Activated CD4-positive, alpha-beta T cell treated with anti-CD3 and anti-CD28 coated beads, Interleukin-2, amount 50 U/mL, for 4 hours (primary cell): ENCODE measurements at places on chromosomes 1 and 21.

GRCh38 chr1:23325393-23325792 is 18.7 kb downstream of the HNRNPR start:
- no peak for DNase-seq

GRCh38 chr1:178581351-178582303 is 68.7 kb downstream of the TEX35 start:
- DNase-seq, result no peak

DNA sequence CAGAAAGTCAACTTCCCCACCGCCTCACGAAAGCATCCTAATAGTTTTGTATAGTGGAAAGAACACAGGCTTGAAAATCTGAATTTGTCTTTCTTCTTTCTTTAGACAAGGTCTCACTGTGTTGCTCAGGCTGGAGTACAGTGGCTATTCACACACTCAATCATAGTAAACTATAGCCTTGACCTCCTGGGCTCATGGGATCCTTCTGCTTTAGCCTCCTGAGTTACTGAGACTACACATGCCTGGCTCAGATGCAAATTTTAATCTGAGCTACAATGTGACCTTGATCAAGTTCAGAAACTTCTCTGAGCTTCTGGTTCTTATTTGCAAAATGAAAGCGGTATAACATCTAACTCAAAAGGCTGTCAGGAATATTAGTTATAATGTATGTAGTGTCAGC is 362.1 kb downstream of the SMYD3 start:
- no peak for DNase-seq

DNA sequence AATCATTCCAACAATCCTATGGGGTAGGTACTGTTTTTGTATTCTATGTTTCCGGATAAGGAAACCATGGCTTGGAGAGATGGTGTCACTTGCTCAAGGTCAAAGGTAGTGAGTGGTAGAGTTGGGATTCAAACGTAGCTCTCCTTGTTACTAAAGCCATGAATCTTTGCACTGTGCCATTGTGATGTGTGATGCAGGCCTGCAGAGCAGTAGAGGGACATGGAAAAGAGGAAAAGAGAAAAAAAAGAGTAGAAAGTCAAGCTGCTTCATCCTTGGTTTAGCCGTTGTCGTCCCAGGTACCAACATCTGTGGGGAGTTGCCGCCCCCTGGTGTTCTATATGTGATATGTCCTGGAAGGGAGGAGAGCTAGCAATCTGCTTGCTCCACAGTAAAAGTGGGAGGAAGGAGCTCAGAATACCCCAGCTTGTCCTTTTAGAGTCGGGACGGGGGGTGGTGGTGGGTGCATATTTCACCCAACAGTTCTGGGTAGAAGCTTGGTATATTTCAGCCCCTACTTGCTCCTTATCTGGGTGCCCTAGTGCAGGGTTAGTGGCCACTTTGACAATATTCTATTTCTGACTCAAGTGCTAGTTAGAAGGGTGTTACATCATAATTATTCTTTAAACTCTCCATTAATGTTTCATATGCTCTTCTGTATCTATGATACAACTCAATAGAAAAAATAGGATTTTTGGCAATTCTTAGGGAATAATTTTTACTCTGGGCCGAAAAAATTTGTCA is 98.4 kb downstream of the EBNA1BP2 start:
- DNase-seq, result peak; percentile 70

GRCh38 chr1:60937720-60938119 is 144.6 kb upstream of the NFIA start:
- no peak for DNase-seq

DNA sequence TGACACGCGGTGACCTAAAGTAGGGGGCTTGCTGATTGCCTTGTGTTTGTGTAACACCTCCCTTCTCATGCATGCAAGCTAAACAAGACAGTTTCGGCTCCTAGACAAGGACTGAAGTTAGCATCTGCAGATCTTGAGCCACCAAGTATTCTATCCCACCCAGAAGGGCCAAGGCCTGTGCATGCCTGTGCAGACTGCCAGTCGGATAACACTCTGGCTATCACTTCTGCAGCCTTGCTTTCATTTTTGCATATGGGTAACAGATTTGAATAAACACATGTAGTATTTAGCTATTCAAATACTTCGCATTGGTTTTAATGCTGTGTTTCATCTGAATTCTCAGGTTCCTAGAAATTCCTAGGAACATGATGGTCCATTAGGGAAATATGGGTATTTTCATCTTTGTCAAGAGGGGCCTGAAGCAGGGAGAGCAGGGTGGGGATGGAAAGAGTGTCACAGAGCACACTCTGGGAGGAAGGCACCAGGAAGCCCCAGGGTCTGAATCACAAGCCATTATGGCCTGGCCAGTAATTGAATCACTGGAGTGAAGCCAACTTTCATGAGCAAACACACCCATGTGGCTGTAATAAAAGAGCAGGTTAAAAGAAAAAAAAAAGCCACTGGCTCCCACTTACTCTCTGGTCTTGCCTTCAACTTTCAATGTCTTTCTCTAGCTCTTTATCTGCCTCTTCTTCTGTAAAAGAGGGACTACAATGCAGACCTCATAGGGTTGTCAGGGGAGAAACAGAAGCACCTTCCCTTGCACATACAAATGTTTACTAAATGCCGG is 28.3 kb downstream of the GADD45A start:
- DNase-seq, result no peak

- DNase-seq, result no peak
These were observed 30.1 kb downstream of the CAMK1G start for GRCh38 chr1:209613400-209614150.

- no peak for DNase-seq
These were observed 17.0 kb downstream of the PAPPA2 start for GRCh38 chr1:176479971-176480370.

DNA sequence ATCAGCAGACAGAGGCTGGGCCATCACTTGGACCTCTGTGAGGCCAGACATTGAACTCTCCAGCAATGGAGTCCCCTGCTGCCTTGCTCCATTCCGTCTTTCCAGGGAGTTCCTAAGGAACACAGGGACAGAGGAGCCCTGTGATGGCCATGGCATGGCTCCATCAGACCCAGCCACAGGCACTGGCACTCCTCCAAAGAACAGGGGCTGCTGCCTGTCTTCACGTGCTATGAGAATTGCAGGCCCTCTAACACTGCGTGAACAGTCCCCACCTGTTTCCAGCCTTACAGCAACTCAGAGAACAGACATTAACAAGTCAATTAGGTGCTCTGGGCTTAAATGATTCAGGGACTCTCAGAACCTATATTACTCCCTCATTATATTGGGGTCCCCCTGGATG is 140.8 kb downstream of the ASTN1 start:
- DNase-seq, result no peak

DNA sequence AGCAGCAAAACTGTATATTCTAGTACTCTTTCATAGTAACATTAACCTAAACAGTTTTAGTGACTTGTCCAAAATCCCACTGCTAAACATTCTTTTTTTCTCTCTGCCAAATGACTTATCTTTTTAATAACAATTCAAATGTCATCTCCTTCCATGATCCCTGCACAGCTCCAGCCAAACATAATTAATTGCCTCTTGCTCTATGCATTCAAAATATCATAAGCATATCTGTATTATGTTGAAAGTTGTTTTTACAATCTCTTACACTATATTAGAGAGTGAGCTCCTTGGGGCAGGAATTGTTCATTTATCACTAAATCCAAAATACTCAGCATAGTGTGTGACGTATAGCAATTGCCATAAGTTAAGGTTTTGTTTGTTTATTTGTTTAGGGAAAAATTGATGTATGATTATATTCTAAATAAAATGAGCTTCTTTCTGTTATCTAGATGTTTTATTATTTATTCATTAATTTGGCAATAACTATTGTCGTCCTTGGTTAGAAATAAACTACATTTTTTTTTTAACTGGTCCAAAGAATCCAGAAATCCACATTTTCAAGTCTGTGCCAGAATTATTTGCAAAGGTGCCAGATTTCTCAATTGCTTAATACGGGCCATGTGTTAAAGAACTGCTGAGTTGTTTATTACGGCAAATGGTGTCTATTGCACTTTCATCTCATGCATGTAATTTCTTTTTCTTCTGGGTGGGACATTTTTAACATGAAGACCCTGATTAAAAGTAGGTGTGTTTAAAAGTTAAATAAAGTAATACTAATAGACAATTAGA is 577.2 kb upstream of the ZRANB2 start:
- DNase-seq, result no peak

GRCh38 chr1:1437904-1438376 is 2.5 kb downstream of the VWA1 start:
- no peak for DNase-seq

- DNase-seq, result no peak
These were observed 39.8 kb upstream of the RGS8 start for GRCh38 chr1:182724215-182724614.

DNA sequence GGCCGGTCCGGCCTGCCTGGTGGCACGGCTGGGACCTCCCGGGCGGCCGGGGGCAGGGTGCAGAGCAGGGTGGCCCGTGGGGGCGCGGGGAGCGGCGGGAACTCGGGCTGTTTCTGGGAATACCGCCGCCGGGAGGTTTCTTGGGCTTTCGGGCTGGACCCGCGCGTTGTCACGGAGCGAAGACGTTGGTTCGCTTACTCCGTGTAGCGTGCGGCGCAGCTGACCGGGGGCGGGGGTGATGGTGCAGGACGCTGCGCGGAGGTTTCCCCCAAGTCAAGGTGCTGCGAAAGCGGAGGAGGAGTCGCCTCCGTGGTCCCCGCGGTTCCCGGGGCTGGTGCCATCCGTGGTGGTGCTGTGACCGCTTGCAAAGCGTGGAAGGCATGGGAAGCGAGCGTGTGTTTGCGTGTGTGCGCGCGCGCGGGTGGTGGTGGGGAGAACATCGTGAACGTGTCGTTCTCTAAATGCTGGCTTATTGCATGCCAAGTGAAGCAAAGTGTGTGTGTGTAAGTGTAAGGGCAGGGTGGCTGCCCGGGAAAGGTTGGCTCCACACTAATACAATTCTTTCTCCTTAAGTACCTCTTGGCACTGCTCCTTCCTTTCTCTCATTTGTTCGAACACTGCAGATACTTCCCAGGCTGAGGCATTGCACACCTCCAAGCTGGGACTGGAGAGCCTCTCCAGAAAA is 1.1 kb downstream of the RYR2 start:
- no peak for DNase-seq

DNA sequence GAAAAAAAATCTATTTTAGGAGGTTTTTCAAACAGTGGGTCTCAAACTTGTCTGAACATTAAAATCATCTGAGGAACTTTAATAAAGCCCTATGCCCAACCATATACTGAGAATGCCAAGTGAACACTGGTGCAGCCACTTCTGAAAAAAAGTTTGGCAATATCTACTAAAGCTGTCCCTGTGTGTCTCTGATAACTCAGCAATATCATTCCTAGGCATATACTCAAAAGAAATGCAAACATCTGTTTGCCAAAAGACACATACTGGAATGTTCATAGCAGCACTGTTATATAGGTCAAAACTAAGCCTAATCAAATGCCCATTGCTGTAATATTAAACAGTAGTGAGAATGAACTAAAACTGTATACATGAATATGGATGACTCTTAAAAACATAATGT is 74.2 kb upstream of the RGS4 start:
- DNase-seq, result no peak

GRCh38 chr1:33893147-33893830 is 29.4 kb downstream of the HMGB4 start:
- no peak for DNase-seq

GRCh38 chr1:100921110-100921706 is 25.3 kb downstream of the SLC30A7 start:
- DNase-seq, result no peak

GRCh38 chr1:185483664-185484450 is 166.8 kb upstream of the IVNS1ABP start:
- DNase-seq, result no peak

- no peak for DNase-seq
These were observed 63.7 kb downstream of the WLS start for GRCh38 chr1:68168545-68169171.

DNA sequence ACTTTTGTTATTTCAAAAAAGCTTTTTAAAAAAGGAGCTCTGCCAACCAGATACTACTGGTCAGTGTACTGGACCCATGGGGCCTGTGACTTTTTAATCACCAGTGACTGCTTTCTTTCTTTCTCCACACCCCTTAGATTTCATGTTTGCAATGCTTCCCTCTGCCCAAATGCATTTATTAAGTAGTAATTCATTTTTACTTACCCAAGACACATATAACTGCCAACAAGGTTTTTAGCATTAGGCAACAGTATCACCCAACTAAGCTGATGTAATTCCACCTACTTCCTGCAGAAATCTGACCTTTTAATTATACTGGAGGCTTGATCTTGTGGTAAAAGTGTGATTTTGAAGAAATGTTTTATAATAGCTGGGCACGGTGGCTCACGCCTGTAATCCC is 12.5 kb downstream of the MECR start:
- DNase-seq, result no peak

- no peak for DNase-seq
These were observed 10.2 kb downstream of the AADACL4 start for GRCh38 chr1:12654004-12654567.

GRCh38 chr1:211752951-211753486 is 77.5 kb downstream of the LPGAT1 start:
- no peak for DNase-seq

DNA sequence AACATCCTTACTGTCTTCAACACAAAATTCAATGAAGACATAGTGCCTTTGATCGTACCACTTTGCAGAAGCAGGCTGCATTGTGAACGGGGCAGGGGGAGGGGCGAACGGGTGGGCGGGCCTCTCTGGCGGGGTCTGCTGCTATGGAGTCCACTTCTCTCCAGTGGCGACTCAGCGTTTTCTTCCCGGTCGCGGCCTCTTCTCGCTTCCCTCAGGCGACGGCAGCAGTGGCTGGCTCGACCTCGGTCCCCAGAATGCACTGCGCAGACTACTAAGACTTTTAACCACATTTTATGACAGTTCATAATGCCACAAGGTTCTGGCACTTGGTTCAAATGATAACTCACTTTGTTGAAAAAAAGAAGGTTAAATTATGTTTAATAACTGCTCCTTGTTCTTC is 21.2 kb downstream of the GBP2 start:
- no peak for DNase-seq

GRCh38 chr21:22728091-22728490 is 1729.9 kb downstream of the NCAM2 start:
- DNase-seq, result no peak

- DNase-seq, result no peak
These were observed 89.0 kb upstream of the BCAR3 start for GRCh38 chr1:93770640-93771039.

DNA sequence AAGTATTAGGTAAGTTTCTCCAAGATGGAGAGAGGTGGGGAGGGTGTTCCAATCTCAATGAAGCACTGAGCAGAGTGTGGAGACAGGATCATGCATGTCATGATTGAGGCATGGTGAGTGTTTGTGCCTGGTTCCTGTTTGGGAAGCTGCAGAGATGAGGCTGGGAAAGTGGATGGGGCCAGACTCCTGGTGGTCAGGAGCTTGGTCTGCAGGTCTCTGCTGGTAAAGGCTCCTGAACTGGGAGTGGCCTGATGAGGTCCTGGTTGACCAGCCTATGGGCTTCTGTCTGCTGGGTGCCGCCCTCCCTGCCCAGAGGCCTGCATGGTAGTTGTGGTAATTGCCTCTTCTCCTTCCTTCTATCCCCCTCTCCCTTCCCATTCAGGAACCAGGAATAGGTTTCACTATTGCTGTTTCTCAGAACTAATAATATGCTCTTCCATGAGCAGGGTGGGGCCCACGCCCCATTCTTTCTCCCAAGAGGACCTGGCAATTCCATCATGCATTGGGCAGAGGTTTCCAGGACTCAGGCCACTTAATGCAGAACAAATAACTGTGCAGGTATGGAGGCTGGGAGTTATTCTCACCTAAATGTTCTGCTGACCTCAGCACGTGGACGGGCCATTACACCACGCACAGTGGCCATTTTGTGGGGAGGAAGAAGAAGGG is 24.5 kb downstream of the PROK1 start:
- DNase-seq, result no peak

- DNase-seq, result no peak
These were observed 311.3 kb upstream of the ZP4 start for GRCh38 chr1:238201992-238202391.
